ENCODE measurements at places on chromosomes 1 and 21.

- no peak overlapping the region for H3K4me3 ChIP-seq
- H3K36me3 ChIP-seq, result no peaks in the 10 kb centered on the region
- no peaks in the 10 kb centered on the region for H3K27me3 ChIP-seq
- no peak for DNase-seq
- no peaks in the 10 kb centered on the region for H3K4me1 ChIP-seq
- H3K27ac ChIP-seq, result no peak overlapping the region
These were observed 56.0 kb downstream of the LHX9 start for GRCh38 chr1:197973206-197973605.

- H3K27ac ChIP-seq, result no peak overlapping the region
- no peaks in the 10 kb centered on the region for H3K4me1 ChIP-seq
- H3K4me3 ChIP-seq, result no peak overlapping the region
- H3K36me3 ChIP-seq, result no peaks in the 10 kb centered on the region
These were observed 15.1 kb upstream of the DNAH14 start for GRCh38 chr1:224914292-224914900.

GRCh38 chr1:22039594-22040285 is 12.8 kb upstream of the CDC42 start:
- no peaks in the 10 kb centered on the region for H3K36me3 ChIP-seq
- peak overlapping the region; percentile 25 for H3K27ac ChIP-seq
- H3K4me1 ChIP-seq, result no peaks in the 10 kb centered on the region
- no peak overlapping the region for H3K4me3 ChIP-seq

DNA sequence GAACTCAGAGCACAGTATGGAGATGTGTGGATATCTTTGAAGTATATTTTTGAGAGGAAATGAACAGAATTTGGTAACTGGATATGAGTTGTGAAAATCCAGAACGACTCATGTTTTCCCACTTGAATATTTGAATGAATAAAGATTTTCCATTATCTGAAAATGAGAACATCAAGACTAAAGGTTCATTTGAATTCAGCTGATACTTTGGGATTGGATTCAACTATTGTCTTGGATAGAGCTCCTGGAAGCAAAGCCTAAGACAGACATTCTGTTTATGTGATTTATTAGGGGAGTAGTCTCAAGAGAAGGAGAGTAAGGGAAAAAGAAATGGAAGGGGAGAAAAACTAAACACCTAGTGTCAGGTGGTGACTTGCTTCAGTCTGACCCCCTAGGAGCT is 256.0 kb upstream of the LYPLAL1 start:
- H3K27me3 ChIP-seq, result no peaks in the 10 kb centered on the region
- H3K36me3 ChIP-seq, result no peaks in the 10 kb centered on the region
- no peak for DNase-seq
- H3K4me3 ChIP-seq, result no peak overlapping the region
- no peaks in the 10 kb centered on the region for H3K4me1 ChIP-seq
- no peak overlapping the region for H3K27ac ChIP-seq

All from breast epithelium (tissue), 4 donors.